ENCODE measurements at places on chromosomes 6 and 20. TPM values are rescaled to one million over a fixed set of nuclear protein-coding genes. Genes with fewer than 3 reads are reported as not detected.

DNA sequence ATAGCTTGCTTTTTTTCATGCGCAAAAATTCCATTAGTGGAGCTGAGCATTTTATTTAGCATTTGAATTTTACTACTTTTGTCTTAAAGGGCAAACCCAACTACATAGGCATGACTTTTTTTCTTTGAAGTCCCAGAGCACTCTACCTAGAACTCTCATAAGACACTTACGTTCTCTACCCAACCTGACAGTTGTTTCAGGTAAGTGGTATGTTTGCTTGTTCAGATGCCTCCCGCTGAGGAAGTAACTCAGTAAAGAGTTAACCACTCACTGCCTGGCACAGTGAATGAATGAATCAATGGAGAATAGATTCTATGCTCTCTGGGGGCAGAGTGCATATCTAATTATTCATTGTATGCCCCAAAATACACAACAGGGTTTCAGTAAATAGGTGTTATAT, 212.3 kb upstream of the PRDM1 start:
- no peak overlapping the region for H3K4me3 ChIP-seq
- H3K4me1 ChIP-seq, result peaks cover 15% of the 10 kb centered on the region
- no peaks in the 10 kb centered on the region for H3K36me3 ChIP-seq
- peak overlapping the region; percentile 65 for H3K27ac ChIP-seq
- no peak for DNase-seq

GRCh38 chr6:41756354-41756753, 9.2 kb upstream of the PGC start:
- no peaks in the 10 kb centered on the region for H3K36me3 ChIP-seq

DNA sequence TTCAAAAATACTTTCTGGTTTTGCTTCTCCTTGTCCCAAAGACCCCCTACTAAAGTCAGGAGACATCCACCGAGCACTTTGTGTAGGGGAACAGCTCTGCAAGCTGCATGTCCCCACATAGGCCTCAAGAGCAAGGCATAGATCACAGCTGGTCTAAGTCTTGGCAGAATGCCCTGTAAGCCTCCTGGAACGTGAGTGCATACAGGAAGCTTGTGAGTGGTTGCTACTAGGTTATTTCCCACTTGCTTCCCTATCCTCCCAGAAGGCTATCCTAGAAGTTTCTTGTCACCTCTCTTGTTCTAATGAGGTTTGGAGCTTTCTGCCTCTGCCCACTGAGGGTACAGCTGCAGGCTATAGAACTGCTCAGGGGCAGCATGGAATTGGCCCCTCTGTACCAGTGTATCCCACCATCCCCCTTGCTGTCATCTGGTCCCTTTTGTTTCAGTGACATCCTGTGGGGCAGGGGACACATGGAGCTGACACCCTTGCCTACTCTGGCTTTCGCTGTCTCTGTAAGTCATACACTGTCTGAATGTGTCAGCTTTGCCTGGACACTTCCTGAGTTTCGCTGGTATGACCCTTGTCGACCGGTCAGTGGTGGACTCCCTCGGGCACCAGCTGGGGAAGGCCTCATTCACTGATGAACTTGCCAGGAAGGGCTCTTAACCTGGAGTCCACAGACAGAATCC, 35.6 kb upstream of the KCNK16 start:
- no peak overlapping the region for H3K27ac ChIP-seq
- no peak overlapping the region for H3K4me3 ChIP-seq
- no peaks in the 10 kb centered on the region for H3K36me3 ChIP-seq
- no peak for DNase-seq

GRCh38 chr20:56343861-56344381, 14.9 kb upstream of the FAM210B start:
- no peak for DNase-seq
- no peak overlapping the region for H3K4me3 ChIP-seq
- no peak overlapping the region for H3K27ac ChIP-seq
- H3K27me3 ChIP-seq, result no peaks in the 10 kb centered on the region

DNA sequence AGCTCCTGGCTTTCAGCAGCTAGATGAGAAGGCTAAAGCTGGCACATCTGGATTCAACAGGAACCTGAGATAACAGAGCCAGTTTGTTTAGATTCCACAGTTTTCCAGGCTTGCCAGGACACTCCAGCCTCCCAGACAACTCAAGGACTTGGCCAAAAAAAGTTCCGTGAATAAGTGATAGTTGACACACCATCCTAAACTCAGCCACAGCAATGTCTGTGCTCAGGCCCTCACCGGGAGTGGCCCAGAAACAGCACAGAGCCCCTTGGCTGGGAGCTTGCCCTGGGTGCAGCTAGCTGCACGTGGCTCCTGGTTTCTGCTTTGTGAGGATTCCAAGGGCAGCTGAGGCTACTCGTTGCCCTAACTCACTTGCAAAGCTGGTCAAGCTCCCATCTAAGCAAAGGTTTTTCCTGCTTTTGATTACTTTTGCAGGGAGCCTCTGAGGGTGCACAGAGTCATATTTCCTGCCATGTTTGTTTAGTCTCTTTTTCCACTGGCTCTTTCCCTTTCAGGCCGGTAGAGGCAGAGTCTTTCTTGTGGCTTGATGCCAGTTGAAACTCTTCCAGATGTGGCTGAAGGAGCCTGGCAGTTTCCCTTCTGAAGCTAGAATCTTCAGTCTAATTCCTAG, 118.3 kb upstream of the ECI2 start:
- no peak overlapping the region for H3K27ac ChIP-seq
- DNase-seq, result no peak
- no peaks in the 10 kb centered on the region for H3K36me3 ChIP-seq
- H3K4me3 ChIP-seq, result no peak overlapping the region
- no peaks in the 10 kb centered on the region for H3K27me3 ChIP-seq

GRCh38 chr6:72271531-72271930, 350.3 kb upstream of the KCNQ5 start:
- no peak overlapping the region for H3K27ac ChIP-seq
- no peak overlapping the region for H3K4me3 ChIP-seq
- DNase-seq, result no peak
- no peaks in the 10 kb centered on the region for H3K27me3 ChIP-seq
- no peaks in the 10 kb centered on the region for H3K36me3 ChIP-seq

DNA sequence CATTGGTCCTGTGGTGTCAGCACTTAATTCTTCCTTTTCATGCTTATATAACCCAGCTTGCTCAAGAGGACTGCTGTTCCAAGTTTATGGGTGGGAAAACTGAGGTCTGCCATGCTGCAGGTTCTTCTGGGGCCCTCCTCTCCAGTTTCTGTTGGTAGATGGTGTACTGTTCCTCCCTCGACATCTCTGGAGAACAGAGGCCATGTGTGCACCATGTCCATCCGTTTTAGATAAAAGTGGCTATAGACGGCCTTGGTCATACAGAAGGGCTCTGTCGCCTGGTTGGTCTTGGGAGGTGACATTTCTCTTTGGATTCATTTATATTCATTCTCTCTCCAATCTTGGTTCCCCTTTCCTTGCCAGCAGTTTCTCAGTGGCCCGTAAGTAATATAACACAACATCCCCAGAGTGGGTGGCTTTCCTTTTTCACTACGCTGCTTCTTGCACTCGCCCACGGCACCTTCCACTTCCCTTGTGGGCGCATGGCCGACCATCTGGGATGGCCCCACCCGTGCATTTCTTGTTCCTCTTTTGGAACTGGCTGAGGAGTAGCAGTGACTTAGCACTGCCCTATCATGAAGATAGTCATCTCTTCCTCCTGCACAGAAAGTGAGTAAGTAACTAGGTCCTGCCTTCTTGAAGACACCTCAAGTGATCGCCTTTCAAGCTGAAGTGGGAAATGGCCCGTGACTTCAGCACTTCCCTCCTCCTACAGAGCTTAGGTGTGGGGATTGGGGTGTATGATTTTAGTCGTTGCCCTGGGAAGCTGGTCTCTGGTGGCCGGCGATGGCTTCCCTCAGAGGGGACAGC, 94.2 kb downstream of the RREB1 start:
- DNase-seq, result no peak
- H3K27me3 ChIP-seq, result no peaks in the 10 kb centered on the region
- H3K4me3 ChIP-seq, result no peak overlapping the region
- peak overlapping the region; percentile 42 for H3K27ac ChIP-seq
- peaks cover 2% of the 10 kb centered on the region for H3K36me3 ChIP-seq

- no peaks in the 10 kb centered on the region for H3K27me3 ChIP-seq
- peaks cover 16% of the 10 kb centered on the region for H3K4me1 ChIP-seq
- H3K4me3 ChIP-seq, result no peak overlapping the region
- DNase-seq, result no peak
Observed at GRCh38 chr6:27812078-27812804, 100.0 kb downstream of the OR2B2 start.

- no peak overlapping the region for H3K4me3 ChIP-seq
- H3K36me3 ChIP-seq, result no peaks in the 10 kb centered on the region
- no peaks in the 10 kb centered on the region for H3K27me3 ChIP-seq
- no peaks in the 10 kb centered on the region for H3K4me1 ChIP-seq
- no peak for DNase-seq
Observed at GRCh38 chr20:36202891-36203338, 33.4 kb upstream of the AAR2 start.

GRCh38 chr6:160973311-160974250, 18.0 kb upstream of the MAP3K4 start:
- H3K27me3 ChIP-seq, result no peaks in the 10 kb centered on the region
- peaks cover 48% of the 10 kb centered on the region for H3K4me1 ChIP-seq
- no peaks in the 10 kb centered on the region for H3K36me3 ChIP-seq
- H3K27ac ChIP-seq, result peak overlapping the region; percentile 74
- DNase-seq, result no peak

DNA sequence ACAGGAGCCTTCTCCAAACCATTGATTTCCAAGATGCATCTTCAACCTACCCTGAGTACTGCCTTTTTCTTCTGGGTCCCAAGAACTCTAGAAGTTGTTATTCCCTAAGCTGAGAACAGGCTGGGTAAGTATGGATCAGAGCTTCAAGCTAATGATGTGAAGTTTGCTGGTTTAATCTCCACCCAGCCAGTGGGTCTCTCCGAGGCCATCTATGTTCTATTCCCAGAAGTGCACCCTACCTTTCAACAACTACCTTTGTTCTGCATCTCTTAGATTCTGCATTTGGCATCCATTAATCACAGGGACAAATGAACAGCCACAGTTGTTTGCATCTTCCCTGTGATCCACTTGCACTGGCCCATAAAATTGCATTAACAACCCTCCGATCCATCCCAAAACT, 246.2 kb downstream of the HIVEP2 start:
- H3K4me3 ChIP-seq, result no peak overlapping the region
- DNase-seq, result no peak
- no peaks in the 10 kb centered on the region for H3K27me3 ChIP-seq
- H3K27ac ChIP-seq, result no peak overlapping the region

GRCh38 chr6:118746145-118746824, 94.9 kb upstream of the CEP85L start:
- no peak overlapping the region for H3K27ac ChIP-seq
- DNase-seq, result no peak

- H3K36me3 ChIP-seq, result peaks cover 6% of the 10 kb centered on the region
- no peak overlapping the region for H3K27ac ChIP-seq
- no peak for DNase-seq
- no peak overlapping the region for H3K4me3 ChIP-seq
Observed at GRCh38 chr20:61968036-61968810, 97.5 kb downstream of the TAF4 start.

DNA sequence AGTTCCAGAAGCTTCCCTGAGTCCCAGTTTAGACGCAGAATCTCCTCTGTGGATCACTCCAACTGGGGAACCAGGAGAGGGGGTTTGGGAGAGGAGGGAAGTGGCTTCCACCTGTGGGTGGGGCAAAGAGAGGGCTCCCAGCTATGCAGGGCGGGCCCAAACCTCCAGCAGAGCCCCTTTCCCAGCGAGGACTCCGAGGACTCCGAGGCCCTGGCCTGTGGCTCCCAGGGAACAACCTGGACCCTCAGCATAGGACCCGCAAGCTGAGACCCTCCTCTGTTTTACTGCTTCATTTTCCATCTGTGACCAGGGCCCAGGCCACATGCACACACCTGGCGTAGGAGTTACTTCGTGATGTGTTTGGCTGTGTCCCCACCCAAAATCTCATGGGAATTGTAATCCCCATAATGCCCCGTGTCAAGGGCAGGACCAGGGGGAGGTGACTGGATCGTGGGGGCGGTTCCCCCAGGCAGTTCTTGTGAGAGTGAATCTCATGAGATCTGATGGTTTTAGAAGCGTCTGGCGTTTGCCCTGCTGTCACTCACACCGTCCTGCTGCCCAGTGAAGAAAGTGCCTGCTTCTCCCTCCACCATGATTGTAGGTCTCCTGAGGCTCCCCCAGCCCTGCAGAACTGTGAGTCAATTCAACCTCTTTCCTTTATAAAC, 27.9 kb downstream of the NTSR1 start:
- H3K4me3 ChIP-seq, result no peak overlapping the region
- no peaks in the 10 kb centered on the region for H3K27me3 ChIP-seq
- no peak overlapping the region for H3K27ac ChIP-seq
- no peaks in the 10 kb centered on the region for H3K36me3 ChIP-seq
- no peak for DNase-seq

BPIFB4 gene
- total RNA-seq, result not detected

SIRPB2 gene
- total RNA-seq, result 2.9 TPM

HFE gene
- 7.6 TPM for total RNA-seq

EPHA7 gene
- 2.7 TPM for total RNA-seq

SLC17A1 gene
- total RNA-seq, result not detected

NFKBIL1 gene
- total RNA-seq, result 14.2 TPM

SPINT3 gene
- not detected for total RNA-seq
